ENCODE measurements at places on chromosomes 13 and 19.
A peak's percentile ranks its signal among the peaks of the same experiment; 100 is the strongest.

DNA sequence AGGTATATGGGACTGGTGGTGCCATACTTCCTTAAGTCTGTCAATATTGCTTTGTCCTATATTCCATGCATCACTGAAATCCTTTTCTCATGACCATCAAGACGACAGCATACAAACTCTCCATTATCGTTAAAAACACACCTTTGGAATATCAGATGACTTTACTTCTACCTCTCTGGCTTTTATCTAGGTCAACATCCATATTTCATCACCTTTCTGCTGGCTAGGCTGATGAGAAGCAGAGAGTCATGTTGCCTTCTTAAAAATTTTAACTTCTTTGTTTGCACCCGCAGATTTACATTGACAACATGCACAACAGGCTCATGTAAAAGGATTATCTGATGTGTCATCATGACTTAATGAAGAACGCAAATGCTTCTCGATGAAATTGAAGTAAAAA, 771.4 kb downstream of the OLFM4 start:
- DNase-seq = no peak

DNA sequence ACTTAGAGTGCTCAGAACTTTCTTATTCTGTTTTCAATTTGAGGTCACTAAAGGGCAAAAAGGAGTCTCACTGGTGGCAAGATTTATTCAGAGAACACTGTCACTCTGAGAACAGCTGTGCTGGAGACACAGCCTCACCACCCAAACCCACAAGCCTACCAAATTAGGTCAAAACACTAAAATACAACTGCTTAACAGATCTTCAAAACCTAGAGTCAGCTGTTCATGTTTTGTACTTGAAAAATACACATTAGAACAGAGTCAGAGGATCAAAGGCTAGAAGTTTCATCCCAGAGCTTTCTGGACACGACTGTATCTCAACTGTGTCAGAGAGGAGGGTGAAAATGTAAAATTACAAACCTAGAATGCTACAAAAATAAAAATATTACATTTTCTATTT, 89.3 kb downstream of the MIPEP start:
- peak; percentile 16 for DNase-seq

GRCh38 chr13:75927183-75927669, 291.1 kb downstream of the LMO7 start:
- DNase-seq = no peak

- no peak for DNase-seq
Measured at GRCh38 chr19:723714-724113, 15.0 kb downstream of the PALM start.

- no peak for DNase-seq
Measured at GRCh38 chr19:36688058-36688457, 646 bp downstream of the ZNF567 start.

GRCh38 chr13:39037410-39037879, 444 bp downstream of the PROSER1 start:
- no peak for DNase-seq
